GM23248 (cell line): ENCODE measurements at places on chromosomes 16 and 17.

- no peak for DNase-seq
These were observed 39.6 kb upstream of the USP7 start for GRCh38 chr16:9003322-9003721.

GRCh38 chr16:80689487-80689886, 114.9 kb downstream of the CDYL2 start:
- no peak for DNase-seq

DNA sequence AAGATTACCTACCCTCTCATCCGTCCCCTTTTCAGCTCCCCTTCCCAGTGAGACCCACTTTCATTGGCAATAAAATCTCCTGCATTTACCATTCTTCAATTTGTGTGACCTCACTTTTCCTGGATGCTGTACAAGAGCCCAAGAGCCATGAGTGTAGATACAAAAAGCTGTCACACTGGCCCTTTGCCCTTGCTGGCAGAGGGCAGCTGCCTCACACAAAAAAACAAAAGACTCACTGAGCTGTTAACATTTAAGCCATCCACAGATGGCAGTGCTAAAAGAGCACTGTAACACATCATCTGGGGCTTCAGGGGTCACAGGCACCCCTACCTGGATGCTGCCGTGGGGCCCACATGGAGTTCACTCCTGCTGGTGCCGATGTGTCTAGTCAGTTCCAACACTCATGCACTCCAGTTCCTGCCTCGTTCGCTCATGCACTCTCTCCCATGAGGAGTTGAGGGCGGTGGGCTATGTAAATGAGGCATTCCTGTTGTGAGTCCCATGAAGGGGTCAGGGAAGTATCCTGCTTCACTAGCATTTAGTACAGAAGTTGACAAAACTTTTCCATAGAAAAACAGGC, 123.1 kb downstream of the CA10 start:
- DNase-seq: no peak

DNA sequence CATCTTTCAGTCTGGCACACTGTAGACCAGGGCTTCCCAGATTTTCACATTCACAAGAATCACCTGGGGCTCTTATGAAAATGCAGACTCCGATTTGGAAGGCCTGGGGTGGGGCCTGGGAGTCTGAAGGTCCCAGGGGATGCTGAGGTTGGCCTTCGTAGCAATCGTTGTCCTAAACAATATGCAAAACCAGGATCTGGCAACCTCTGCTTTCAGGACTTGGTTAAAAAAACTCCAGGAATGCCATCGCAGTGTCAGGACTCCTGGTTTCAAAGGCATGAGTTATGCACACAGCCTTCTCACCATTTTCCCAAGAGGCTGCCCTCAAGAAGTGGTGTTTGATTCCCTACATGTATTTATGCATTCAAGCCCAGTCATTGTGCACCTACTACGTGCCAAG, 6.7 kb downstream of the CLEC19A start:
- DNase-seq: no peak

- DNase-seq: no peak
These were observed 5.2 kb upstream of the MT1E start for GRCh38 chr16:56620339-56620897.

GRCh38 chr16:13110124-13110796, 208.9 kb downstream of the SHISA9 start:
- no peak for DNase-seq

DNA sequence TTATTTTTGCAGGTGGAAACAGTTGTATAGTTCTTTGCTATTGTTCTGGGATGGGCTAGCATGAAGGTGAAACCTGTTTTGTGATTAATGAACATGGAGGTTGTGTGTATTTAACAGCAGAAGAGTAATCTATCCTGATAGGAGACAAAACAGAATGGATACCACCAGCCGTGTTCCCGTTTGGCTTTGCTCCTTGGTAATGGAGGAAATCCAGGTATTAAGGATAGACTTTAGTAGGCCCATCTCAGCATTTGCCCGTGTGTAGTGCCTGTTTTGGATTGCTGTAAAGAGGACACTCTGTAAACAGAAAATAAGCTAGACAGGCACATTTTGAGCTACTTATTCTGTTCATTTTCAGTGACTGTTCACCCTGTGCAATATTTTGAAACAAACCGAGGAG, 215.1 kb downstream of the RBFOX1 start:
- DNase-seq: no peak

DNA sequence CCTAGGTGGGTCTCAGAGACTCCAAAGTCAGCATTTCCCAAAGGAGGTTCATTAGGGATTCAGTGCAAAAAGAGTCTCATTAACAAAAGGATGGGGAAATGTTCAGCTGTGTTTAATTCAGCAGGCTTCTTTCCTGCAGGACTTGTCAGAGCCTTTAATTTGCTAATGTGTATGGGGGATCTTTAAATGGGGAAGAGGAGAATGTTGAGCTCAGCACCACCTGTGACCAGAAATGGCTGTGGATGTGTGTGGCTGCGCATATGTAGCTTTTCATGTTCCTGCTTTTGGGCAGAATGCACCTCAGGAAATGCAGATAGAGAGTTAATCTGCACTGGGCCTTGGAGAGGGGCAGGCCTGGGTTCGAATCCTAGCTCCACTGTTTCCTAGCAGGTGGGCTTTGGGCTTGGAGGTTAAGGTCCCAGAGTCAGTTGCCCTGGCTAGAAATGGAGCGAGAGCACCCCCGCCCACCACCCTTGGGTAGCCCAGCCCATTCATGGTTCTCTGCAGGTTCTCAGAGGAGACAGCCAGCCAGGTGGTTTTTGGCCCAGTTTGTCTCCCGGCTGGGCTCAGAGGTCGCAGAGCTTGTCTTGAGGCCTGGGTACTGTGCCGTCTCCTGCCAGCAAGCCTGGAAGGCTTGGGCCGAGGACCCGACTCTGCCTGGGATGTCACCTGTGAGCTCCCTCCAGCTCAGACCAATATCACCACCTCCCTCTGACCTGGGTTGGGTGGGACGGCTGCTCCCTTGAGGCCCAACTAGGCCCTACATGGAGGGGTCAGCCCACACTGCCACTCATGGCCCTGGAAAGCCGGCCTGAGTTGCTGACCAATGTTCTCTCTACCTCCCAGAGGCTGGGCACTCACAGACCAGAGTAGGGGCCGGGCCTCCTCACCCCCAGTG, 9.3 kb downstream of the ADCY7 start:
- no peak for DNase-seq

- no peak for DNase-seq
These were observed 146.1 kb upstream of the NLRP1 start for GRCh38 chr17:5730373-5730772.

DNA sequence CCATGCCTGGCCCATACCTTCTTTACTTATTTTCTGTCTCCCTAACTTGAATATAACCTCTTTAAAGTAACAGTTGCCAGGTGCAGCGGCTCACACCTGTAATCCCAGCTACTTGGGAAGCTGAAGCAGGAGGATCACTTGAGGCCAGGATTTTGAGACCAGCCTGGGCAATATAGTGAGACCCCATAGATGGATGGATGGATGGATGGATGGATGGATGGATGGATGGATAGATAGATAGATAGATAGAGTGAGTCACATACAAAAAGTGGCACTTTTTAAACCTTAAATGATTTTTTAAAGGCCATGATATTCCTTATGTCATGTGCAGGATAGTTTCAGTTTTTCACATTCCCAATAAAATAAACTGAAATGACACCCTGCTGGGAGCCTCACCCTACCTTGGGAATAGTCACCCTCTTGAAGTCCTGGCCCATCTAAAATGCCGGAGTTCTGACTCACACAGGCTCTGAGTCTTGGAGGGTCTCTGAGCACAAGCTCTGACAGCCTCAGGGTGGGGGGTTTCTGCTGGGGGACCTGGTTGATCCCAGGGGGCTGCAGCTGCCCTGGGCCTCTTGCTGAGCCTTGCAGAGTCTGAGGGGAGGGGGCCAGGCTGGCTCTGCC, 26.2 kb downstream of the CPNE2 start:
- no peak for DNase-seq

DNA sequence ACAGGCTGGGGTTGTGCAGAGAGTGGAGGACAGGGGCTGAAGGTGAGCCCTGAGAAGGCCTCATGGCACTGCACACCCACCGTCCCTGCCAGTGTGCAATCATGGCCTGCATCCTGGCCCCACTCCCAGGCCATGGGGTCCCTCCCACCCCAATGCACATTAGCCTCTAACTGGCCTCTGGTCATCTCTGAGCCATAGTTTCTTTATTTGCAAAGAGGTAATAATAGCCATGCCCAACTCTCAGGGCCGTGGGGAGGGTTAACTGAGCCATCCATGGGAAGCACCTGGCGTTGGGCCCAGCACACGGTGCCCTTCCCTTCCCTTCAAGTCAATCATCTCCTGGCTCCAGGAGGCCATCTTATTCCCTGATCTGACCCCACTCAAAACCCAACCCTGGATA, 10.8 kb upstream of the ITGA3 start:
- no peak for DNase-seq

GRCh38 chr17:82402865-82403264, 15.3 kb upstream of the HEXD start:
- no peak for DNase-seq

- no peak for DNase-seq
These were observed 3.8 kb upstream of the DEF8 start for GRCh38 chr16:89944773-89945172.

DNA sequence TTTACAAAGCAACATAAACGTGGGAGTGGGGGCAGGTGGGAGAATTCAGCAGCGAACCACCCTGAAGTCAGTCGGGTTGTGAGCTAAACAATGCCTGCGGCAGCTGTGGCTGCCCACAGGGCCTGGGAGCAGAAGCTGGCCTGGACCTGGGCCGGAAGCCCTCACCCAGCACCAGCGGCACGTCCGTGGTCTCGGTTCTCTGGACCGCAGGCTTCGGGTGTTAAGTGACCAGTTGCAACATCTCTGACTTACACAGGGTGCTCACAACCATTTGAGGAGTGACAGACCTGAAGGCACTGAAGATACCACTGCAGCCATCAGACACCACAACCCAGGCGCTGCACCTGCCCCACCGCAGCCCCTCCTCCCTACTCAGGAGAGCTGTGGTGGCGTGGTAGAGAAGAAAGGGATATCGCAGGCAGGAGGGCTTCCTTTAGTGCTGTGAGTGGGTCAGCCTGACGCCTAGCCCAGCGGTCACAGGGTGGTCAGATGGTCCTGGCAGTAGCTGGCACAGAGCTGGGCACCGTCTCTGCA, 33.8 kb downstream of the CBFA2T3 start:
- no peak for DNase-seq

GRCh38 chr16:17512636-17513220, 42.0 kb upstream of the XYLT1 start:
- peak; percentile 73 for DNase-seq
